GM23248 (cell line): ENCODE measurements at places on chromosomes 7 and 10. TPM values are rescaled to one million over a fixed set of nuclear protein-coding genes. Genes with fewer than 3 reads are reported as not detected.

DNA sequence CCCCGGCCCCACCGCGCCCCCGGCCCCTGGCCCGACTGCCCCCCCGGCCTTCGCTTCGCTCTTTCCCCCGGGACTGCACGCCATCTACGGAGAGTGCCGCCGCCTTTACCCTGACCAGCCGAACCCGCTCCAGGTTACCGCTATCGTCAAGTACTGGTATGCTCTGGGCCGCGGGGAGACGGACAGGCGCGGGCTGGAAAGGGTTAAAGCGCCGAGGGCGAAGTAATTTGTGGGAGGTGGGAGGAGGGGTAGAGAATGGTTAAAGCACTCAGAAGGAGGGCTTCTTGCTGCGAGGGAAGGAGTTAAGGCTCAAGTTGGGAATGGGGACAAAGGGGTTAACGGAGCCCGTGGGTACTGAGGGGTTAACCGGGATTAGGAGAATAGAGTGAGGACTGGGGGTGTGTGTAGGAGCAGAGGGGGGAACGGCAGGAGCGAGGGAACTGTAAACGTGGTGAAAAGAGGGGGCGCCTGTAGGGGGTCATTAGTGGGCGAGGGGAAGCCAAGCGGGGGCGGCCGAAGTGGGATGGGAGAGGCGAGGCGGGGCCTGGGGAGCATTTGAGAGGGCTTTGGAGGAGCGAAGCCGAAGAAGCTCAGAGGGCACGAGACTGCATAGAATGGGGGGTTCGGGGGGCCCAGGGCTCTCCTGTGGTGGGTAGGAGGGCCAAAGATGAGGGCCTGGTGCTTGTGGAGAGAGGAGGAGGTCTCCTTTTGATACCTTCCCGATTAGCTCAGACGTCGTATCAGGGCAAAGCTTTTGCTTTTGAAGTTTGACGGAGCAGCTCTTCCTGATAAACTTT, 605 bp downstream of the SUFU start:
- DNase-seq, result peak; percentile 39

DNA sequence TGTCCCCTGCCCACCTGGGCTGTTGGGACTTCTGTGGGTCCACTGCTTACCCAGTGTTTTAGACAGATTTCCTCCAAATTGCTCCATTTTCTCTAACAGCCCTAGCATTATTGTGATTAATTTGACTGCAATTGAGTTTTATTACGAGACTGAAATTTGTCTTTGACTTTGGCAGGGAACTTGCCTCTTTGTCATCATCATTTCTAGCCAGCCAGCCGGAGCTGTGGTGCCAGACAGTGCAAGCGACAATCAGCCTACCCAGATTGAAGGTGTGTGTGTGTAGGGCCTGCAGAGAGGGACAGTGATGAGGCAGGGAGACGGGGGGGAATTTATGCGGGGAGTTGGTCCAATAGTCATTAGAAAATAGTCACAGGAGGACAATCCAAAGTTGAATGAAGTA, 743.0 kb downstream of the NRG3 start:
- DNase-seq, result no peak

- no peak for DNase-seq
Observed at GRCh38 chr10:21061982-21062381, 164.9 kb upstream of the NEBL start.

The CTNNA3 gene
- not detected in 2 replicates for total RNA-seq

The UCN3 gene
- total RNA-seq, result not detected in 2 replicates
